Adipocyte (in vitro differentiated cells): ENCODE measurements at places on chromosomes 3 and 15.

- no peak for DNase-seq
Observed at GRCh38 chr3:187183903-187184302, 13.4 kb upstream of the RTP1 start.

DNA sequence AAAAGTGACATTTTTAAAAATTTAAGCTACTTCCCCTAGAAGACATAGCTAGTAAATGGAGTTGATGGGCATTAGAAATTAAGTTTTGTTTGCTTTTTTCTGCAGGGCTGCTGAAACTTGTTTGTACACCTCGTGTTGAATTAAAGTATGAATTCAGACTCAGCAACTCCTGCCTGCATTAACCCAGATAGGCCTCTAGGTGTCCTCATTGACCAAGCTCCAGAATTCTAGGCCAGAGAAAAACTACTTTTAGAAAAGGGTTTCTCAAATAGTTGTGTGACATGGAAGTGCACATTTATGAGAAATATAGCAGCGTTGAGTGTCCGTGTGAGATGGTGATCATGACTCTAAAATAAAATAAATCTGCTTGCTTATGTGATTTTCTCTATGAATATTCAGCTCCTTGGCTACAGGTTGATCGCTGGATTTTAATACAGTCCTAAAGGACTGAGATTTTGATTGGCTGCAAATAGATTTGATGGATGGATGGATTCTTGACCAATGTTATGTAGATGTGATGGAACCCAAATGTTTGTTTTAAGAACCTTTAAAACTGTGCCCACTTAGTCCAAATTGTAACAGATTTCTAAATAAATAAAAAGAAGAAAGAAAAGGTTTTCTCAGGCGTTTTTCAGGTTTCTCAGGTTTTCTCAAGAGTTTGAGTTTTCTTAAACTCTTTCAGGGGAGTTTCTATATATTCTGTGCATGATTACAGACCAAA is 39.4 kb upstream of the LMOD3 start:
- DNase-seq = peak; percentile 84

- DNase-seq = no peak
Observed at GRCh38 chr3:190497811-190498210, 16.1 kb upstream of the IL1RAP start.

GRCh38 chr3:49255112-49255511 is 21.9 kb downstream of the C3orf62 start:
- no peak for DNase-seq

GRCh38 chr3:11272906-11273574 is 843 bp downstream of the ATG7 start:
- peak; percentile 19 for DNase-seq

GRCh38 chr3:166080096-166080495 is 242.9 kb upstream of the BCHE start:
- no peak for DNase-seq

DNA sequence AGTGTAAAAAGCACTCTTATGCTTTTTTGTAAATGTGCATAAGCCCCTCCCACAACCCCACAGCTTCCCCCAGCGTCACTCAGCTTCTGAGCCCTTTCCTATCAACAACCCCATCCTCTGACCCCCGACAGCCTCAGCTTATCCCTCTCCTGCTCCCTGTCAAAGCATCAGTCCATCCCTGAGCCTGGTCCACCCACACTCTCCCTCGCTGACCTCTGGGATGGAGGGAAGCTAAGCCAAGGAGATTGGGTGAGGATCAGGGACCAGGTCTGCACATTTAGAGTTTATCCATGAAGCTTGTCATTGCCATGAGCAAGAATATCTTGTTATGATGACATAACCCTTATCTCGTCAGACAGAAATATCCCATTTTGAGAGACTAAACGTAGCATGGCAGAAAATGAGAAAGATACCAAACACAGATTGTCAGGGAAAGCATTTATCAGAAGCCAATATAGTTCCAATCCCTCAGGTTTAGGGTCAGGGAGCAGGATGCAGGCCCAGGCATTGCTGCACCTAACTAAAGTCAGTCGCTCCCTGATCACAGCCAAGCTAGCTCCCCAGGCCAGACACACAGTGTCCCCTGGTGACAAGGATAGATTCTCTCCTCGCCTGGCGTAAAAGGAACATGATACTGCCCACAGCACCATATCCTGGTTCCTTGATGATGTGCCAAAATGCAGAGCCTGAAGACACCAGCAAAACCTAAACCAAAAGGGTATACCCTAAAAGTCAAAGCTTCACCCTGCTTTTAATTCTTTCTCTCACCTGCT is 66.9 kb downstream of the DCLK3 start:
- DNase-seq = no peak

GRCh38 chr3:78765671-78766485 is 1001.9 kb downstream of the ROBO1 start:
- peak; percentile 17 for DNase-seq

GRCh38 chr3:12954891-12955650 is 113.7 kb upstream of the RPL32 start:
- peak; percentile 84 for DNase-seq

GRCh38 chr3:161070252-161070930 is 34.8 kb downstream of the B3GALNT1 start:
- DNase-seq = no peak

GRCh38 chr3:155948476-155948875 is 78.0 kb downstream of the GMPS start:
- DNase-seq = peak; percentile 13

DNA sequence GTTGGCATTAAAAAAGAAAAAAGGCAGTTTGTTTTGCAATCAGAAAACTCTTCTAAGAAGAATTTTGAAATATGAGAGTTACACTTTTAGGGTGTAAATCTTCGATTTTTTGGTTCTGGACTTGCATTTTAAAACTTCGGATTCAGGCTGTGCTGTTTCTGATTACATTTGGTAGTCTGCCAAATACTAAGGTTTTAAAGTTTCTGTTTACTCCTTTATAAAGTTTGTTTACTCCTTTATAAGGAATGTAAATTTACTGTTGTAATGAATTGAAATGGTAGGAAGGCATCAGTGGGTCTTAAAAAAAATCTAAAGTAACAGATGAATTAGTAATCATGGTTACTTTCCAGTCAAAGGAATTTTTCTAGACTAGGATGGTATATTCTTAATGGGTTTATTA is 14.1 kb downstream of the FXR1 start:
- DNase-seq = peak; percentile 50

GRCh38 chr3:53490459-53490968 is 3.9 kb upstream of the CACNA1D start:
- no peak for DNase-seq

- no peak for DNase-seq
Observed at GRCh38 chr15:92818651-92819277, 81.4 kb upstream of the CHD2 start.

- DNase-seq = no peak
Observed at GRCh38 chr3:187689984-187690383, 12.4 kb downstream of the RTP2 start.

- DNase-seq = no peak
Observed at GRCh38 chr3:8723612-8724011, 10.0 kb upstream of the CAV3 start.

DNA sequence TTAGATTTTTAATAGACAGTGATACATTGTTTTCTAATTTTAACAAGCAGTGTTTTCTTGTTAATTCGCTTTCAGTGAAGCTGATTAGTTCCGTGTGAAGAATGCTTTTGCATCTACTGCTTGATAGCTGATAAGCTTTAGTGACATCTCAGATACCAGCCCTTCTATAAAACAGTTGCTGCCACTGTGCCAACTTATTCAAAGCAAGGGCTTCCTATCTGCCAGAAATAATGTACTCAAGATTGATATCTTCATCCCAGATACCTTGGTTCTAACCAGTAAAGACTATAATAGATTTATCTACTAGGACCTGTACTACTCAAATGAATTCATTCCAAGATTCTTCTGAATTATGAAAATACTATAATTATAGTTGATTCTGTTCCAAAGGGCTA is 30.4 kb downstream of the RARB start:
- DNase-seq = no peak

- no peak for DNase-seq
Observed at GRCh38 chr3:110301781-110302180, 769.8 kb upstream of the NECTIN3 start.

- no peak for DNase-seq
Observed at GRCh38 chr3:21901484-21901883, 150.5 kb upstream of the ZNF385D start.

DNA sequence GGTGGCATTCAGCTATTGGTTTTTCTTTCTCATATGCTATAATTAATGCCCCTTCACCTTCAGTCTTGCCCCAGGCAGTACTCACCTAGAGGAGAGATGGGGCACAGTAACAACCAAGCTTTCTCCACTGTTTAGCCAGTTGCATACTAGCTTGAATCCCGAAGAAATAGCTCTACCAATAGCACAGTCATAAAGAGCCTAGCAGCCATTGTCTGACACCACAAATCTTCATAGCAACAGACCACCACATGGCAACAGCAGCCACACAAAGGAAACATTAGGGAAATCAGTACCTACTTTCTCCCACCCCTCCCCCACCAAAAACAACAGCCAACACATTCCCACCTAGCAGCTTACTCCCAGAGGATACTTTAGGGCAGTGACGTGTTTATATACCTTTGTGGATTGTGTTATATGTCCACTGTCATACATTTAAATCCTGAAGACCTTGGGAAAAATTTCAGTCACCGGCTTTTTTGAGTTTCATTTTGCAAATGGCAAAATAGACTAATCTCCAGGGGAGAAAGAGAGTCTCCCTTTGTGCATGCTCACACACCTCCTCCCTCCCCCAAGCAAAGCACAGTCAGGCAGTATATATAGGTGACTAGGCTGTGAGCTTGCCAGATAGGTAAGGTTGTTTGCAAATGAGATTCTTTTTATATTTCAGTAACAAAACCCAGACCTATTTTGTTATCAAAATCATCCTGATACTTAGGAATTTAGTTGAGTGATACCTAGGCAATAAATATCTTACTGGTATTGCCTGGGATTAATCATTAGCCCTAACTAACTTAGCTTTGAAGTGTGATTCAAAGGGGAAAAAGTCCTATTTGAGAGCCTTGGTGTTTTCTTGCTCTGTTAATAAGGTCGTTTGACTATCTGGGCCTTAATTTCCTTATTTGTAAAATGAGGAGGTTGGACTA is 140.6 kb downstream of the RBPMS2 start:
- no peak for DNase-seq

GRCh38 chr3:40340541-40341170 is 31.1 kb downstream of the EIF1B start:
- no peak for DNase-seq

- DNase-seq = no peak
Observed at GRCh38 chr15:97456521-97457202, 503.8 kb upstream of the ARRDC4 start.

GRCh38 chr3:175612487-175613196 is 753.5 kb downstream of the NAALADL2 start:
- no peak for DNase-seq

DNA sequence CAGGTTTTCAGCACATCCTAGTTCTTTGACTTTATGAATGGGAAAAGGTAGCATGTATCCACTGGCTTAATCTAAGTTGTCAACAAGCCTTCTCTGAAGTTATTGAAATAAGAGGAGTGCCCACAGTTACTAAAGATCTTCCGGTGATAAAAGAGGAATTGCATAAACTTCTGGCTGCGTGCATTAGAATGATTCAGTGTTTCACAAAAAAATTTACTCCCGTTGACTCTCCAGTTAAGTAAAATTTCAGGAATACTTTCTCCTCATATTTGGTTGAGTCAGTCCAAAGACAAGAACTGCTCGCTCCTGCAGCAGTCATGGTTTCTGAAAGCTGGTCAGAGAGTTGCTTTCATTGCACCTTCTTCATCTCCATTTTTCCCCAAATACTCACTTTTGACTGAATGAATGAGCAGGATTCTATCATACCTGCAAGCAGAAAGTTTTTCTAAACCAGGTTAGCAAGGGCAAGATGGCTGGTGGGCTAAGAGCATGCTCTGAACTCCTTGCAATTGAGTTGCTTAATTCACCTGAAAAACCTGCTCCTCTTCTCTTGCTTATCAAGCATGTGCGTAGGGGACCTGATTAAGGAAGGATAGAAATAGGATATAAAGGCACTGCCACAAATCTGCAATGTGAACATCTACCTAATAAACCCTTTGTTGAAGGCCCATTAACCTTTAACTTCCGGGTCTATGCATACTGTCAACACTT is 64.2 kb upstream of the TIMP4 start:
- DNase-seq = peak; percentile 90

DNA sequence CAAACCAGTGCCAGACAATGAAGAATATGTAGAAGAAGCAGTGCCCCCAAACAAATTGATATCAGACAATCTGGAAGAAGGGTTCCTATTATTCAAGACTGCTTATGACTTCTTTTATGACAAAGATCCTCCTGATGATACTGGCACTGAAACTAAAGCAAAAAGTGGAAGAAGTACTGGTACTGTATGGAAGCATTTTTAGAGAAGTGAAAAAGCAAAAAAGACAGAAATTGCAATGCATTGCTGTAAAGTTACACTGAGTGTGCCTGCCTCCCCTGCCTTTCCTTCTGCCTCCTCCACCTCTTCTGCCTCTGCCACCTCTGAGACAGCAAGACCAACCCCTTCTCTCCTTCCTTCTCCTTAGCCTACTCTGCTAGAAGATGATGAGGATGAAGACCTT is 167.6 kb downstream of the PLCL2 start:
- no peak for DNase-seq

GRCh38 chr15:72198356-72199204 is 993 bp upstream of the GRAMD2A start:
- no peak for DNase-seq

DNA sequence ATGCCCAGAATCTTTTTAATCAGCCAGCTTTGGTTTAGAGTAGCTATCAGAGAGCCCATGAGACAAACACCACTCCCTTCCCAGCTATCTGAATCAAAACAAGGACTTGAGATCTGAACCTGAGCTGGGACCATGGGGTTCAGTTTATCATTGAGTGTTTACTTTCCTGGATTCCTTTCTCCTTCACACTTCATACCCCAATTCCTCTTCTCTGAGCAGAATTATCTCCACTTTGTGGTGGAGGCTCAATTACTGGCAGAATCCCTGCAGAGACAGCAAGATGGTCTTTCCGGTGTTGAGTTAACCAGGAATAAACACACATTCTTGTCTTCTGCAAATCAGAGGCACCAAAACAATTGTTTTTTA is 102.4 kb downstream of the RPL22L1 start:
- no peak for DNase-seq

- DNase-seq = peak; percentile 78
Observed at GRCh38 chr15:81001152-81002008, 657 bp downstream of the TLNRD1 start.

DNA sequence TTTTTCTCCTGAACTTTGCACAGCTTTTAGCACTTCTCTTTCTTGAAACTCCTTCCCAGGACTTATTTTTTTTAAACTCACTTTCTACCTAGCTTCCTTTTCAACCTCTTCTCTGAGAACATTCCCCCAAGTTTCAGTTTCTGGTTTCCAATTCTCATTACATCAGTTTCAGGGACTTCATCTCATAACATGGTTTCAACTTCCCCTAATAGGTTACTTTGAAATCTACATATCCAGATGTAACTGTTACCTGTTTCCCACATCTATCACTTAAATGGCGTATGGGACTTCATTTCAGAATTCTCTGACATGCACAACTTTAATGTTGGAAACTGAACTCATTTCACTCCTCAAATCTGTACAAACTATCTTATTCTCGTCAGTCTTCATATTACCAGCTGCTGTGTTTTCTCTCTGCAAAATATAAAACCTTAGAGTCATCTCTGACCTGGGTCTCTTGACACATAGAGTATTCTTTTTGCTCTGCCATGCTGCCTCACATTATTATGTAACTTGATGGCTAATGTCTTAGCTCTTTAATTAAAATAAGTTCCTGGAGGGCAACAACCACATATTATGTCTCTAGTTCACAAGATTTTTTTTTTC is 58.4 kb downstream of the NME9 start:
- DNase-seq = no peak
